Placental pericyte (primary cell): ENCODE measurements at places on chromosomes 7 and 10. TPM values are rescaled to one million over a fixed set of nuclear protein-coding genes. Genes with fewer than 3 reads are reported as not detected.

The DYNC1I1 gene
- total RNA-seq, result 0.44 and 1.3 TPM in 2 replicates

The GATAD1 gene
- 21.8 and 24.3 TPM in 2 replicates for total RNA-seq

The NME8 gene
- total RNA-seq, result not detected in 2 replicates

The PRTFDC1 gene
- 11.8 and 15.6 TPM in 2 replicates for total RNA-seq

The CDK5 gene
- 18.2 and 29.6 TPM in 2 replicates for total RNA-seq

The RNF133 gene
- 0.43 and 0.44 TPM in 2 replicates for total RNA-seq

The TIAL1 gene
- total RNA-seq, result 47.9 and 61.7 TPM in 2 replicates

The GDF2 gene
- 0.14 TPM in 1 of 2 replicates, not detected in the other for total RNA-seq

The FOXI2 gene
- total RNA-seq, result not detected in 2 replicates

The SPAM1 gene
- not detected in 2 replicates for total RNA-seq

The MKI67 gene
- 1.3 and 42.9 TPM in 2 replicates for total RNA-seq

The UCN3 gene
- not detected in 2 replicates for total RNA-seq

The HILPDA gene
- total RNA-seq, result 9.8 and 14.5 TPM in 2 replicates

The MKRN1 gene
- 38.2 and 79.4 TPM in 2 replicates for total RNA-seq

The GNGT1 gene
- not detected in 2 replicates for total RNA-seq

The SH2B2 gene
- 2.0 and 2.4 TPM in 2 replicates for total RNA-seq

The ZNF804B gene
- not detected in 2 replicates for total RNA-seq

The SLK gene
- 59.0 and 59.3 TPM in 2 replicates for total RNA-seq

The TRIM73 gene
- 0.22 and 0.29 TPM in 2 replicates for total RNA-seq

The CTAGE15 gene
- under 0.01 and 0.43 TPM in 2 replicates for total RNA-seq

The TAF5 gene
- total RNA-seq, result 2.6 and 7.7 TPM in 2 replicates

The CALCR gene
- total RNA-seq, result under 0.01 and 0.14 TPM in 2 replicates

The WDR86 gene
- total RNA-seq, result 3.1 TPM in 1 of 2 replicates, not detected in the other

The PAPSS2 gene
- 131 and 227 TPM in 2 replicates for total RNA-seq

The KLF14 gene
- 0.14 and 0.22 TPM in 2 replicates for total RNA-seq

The PNLIPRP1 gene
- not detected in 2 replicates for total RNA-seq

The VSTM4 gene
- total RNA-seq, result under 0.01 and 1.3 TPM in 2 replicates

The FAM25C gene
- not detected in 2 replicates for total RNA-seq

The KIF20B gene
- 2.4 and 35.2 TPM in 2 replicates for total RNA-seq

The PTPN20 gene
- 0.22 and 0.72 TPM in 2 replicates for total RNA-seq

The ZNF853 gene
- under 0.01 and 0.44 TPM in 2 replicates for total RNA-seq

The ENTPD1 gene
- total RNA-seq, result 1.1 TPM in 1 of 2 replicates, not detected in the other

The INSYN2A gene
- total RNA-seq, result under 0.01 and 0.14 TPM in 2 replicates

The SMKR1 gene
- total RNA-seq, result 0.66 TPM in 1 of 2 replicates, not detected in the other

The WEE2 gene
- not detected in 2 replicates for total RNA-seq

The RBM17 gene
- total RNA-seq, result 32.6 and 38.8 TPM in 2 replicates

The C10orf53 gene
- total RNA-seq, result not detected in 2 replicates

The SPACDR gene
- total RNA-seq, result 0.72 and 0.88 TPM in 2 replicates

The CYP26C1 gene
- total RNA-seq, result 0.14 TPM in 1 of 2 replicates, not detected in the other

The ARHGEF35 gene
- total RNA-seq, result 0.66 and 1.1 TPM in 2 replicates

The DGKI gene
- total RNA-seq, result 2.6 and 10.0 TPM in 2 replicates

The ADRA2A gene
- 0.14 TPM in 1 of 2 replicates, not detected in the other for total RNA-seq

The C10orf88 gene
- total RNA-seq, result 7.0 and 10.5 TPM in 2 replicates

The FAM20C gene
- total RNA-seq, result 19.9 and 86.5 TPM in 2 replicates

The C10orf105 gene
- total RNA-seq, result under 0.01 TPM in 1 of 2 replicates, not detected in the other

The TRPV5 gene
- total RNA-seq, result not detected in 2 replicates

The PRPS1L1 gene
- not detected in 2 replicates for total RNA-seq

The ADAMTS14 gene
- 2.2 and 12.5 TPM in 2 replicates for total RNA-seq

The GFRA1 gene
- total RNA-seq, result 6.0 and 22.5 TPM in 2 replicates

The SCART1 gene
- 2.1 and 3.1 TPM in 2 replicates for total RNA-seq

The GIMAP7 gene
- not detected in 2 replicates for total RNA-seq

The ECHDC3 gene
- total RNA-seq, result 2.3 and 7.4 TPM in 2 replicates
